Naive thymus-derived CD4-positive, alpha-beta T cell (primary cell): ENCODE measurements at places on chromosomes 4 and X. TPM values are rescaled to one million over a fixed set of nuclear protein-coding genes. Genes with fewer than 3 reads are reported as not detected.

DKK2 gene
- not detected in 2 replicates for total RNA-seq

BDH2 gene
- 16.9 and 18.5 TPM in 2 replicates for total RNA-seq

NMU gene
- not detected for total RNA-seq

- no peaks in the 10 kb centered on the region for H3K27me3 ChIP-seq
- no peak overlapping the region for H3K4me3 ChIP-seq
- no peaks in the 10 kb centered on the region for H3K4me1 ChIP-seq
- H3K36me3 ChIP-seq = no peaks in the 10 kb centered on the region
Observed at GRCh38 chrX:107420571-107420970, 28.9 kb upstream of the FRMPD3 start.

GRCh38 chrX:101744085-101744484, 84.4 kb upstream of the ARMCX2 start:
- no peaks in the 10 kb centered on the region for H3K36me3 ChIP-seq
- no peaks in the 10 kb centered on the region for H3K4me1 ChIP-seq
- no peaks in the 10 kb centered on the region for H3K27me3 ChIP-seq
- no peak overlapping the region for H3K4me3 ChIP-seq

JCHAIN gene
- total RNA-seq = not detected
